Vagina (tissue), 2 donors: ENCODE measurements at places on chromosomes 3 and 15.

- DNase-seq: no peak
These were observed 1005.9 kb upstream of the CFAP20DC start for GRCh38 chr3:60055765-60056164.

- no peak for DNase-seq
These were observed 8.1 kb downstream of the FAM131A start for GRCh38 chr3:184345317-184346144.

GRCh38 chr3:12954180-12954579, 112.8 kb upstream of the RPL32 start:
- no peak for DNase-seq

DNA sequence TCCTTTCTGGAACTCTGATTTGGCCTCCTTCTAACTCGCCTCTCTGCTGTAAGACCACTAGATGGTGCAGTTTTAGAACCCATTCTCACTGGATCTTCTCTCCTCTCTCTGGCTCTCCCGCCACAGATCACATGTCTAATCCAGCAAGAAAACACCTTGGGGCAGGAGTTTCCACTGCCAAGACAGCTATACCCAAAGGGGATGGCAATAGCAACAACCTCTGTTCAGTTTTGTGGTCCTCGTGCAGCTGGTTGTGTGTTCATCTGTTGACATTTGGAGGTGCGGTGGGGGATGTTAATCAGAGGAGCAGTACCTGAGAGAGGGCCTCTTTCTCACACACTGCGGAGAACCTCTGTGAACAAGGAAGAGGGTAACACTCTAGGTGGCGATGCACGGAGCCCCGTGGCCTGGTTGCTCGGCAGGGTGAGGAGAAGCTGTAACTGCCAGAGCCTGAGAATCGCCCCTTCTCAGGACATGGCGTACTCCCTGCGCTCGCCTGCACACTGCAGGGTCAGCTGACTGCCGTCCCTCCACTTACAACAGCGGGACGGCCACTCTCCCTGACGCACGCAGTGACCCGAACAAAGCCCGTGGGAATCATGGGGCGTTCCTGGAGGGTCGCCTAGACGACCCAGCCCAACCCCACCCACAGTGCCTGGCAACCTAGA, at the start of gene TEX55:
TSS of gene TEX55 (plus strand) at position 666 of the 668 bp plus-strand sequence. CDS start 25 bp downstream, outside the sequence.
- no peak for DNase-seq

- no peak for DNase-seq
These were observed 83.2 kb downstream of the RAB11A start for GRCh38 chr15:65952391-65953053.

- no peak for DNase-seq
These were observed 66.8 kb downstream of the GALK2 start for GRCh38 chr15:49236869-49237268.

DNA sequence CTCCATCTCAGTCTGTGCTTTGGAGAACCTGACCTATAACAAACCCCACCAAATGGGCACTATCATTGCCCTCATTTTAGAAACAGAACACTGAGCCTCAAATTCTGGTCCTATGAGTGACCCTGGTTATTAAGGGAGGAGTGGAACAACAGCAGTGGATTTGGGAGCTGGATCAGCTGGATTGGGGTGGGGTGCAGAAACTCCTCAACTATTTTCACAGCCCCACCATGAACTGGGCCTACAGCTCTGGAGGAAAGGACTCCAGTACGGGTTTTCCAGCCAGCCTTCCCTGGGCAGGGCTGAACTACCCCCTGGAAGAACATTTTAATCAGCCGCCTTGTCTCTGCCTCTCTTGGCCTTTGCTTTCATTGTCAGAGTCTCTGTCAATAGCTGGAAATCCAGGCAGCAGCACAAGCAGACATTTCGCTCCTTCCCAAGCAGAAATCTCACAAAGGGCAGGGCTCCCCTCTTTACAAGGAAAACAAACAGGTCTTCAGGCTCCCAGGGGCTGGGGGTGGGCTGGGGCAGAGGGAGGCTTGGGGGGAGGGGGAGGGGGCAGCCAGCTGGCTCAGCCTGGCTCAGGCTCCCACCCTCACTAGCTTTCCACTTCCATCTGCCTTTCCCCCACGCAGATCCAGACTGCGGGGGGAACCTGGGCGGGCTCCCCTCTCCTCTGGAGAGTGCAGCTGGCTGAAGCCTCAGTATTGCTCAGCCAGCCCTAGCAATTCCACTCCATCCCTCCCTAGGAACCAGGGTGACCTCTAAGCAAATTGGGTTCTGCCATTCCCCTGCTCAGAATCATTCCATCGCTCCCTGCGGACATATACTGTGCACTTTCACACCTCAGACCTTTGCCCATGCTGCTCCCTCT, 13.7 kb upstream of the TLE3 start:
- DNase-seq: no peak

GRCh38 chr3:4656059-4656458, 162.9 kb downstream of the ITPR1 start:
- DNase-seq: no peak

- DNase-seq: no peak
These were observed 142.2 kb downstream of the ARPP21 start for GRCh38 chr3:35781558-35781957.

GRCh38 chr3:164174059-164174458, 904.2 kb downstream of the SI start:
- no peak for DNase-seq

- DNase-seq: no peak
These were observed 179.9 kb upstream of the C2CD4B start for GRCh38 chr15:62344806-62345539.

GRCh38 chr3:58661836-58662420, 4.6 kb downstream of the FAM3D start:
- no peak for DNase-seq
